ENCODE measurements at places on chromosomes 4 and X. TPM values are rescaled to one million over a fixed set of nuclear protein-coding genes. Genes with fewer than 3 reads are reported as not detected.

The RRH gene
- total RNA-seq, result 0.25 TPM

The IL15 gene
- 4.8 TPM for total RNA-seq

The GAGE12H gene
- total RNA-seq, result not detected

The SLC2A9 gene
- 0.62 TPM for total RNA-seq

The CT55 gene
- total RNA-seq, result not detected

The ZNF732 gene
- total RNA-seq, result 1.4 TPM

The MTNR1A gene
- 0.34 TPM for total RNA-seq

The NPY1R gene
- total RNA-seq, result 1.1 TPM

- H3K4me3 ChIP-seq, result no peak overlapping the region
Observed at GRCh38 chrX:30010471-30010870, 204.9 kb upstream of the MAGEB2 start.

- no peak overlapping the region for H3K4me3 ChIP-seq
- no peak overlapping the region for H3K27ac ChIP-seq
- DNase-seq, result no peak
- no peaks in the 10 kb centered on the region for H3K27me3 ChIP-seq
- H3K36me3 ChIP-seq, result no peaks in the 10 kb centered on the region
- peaks cover 4% of the 10 kb centered on the region for H3K4me1 ChIP-seq
Observed at GRCh38 chr4:136664988-136665387, 867.3 kb downstream of the PCDH18 start.

DNA sequence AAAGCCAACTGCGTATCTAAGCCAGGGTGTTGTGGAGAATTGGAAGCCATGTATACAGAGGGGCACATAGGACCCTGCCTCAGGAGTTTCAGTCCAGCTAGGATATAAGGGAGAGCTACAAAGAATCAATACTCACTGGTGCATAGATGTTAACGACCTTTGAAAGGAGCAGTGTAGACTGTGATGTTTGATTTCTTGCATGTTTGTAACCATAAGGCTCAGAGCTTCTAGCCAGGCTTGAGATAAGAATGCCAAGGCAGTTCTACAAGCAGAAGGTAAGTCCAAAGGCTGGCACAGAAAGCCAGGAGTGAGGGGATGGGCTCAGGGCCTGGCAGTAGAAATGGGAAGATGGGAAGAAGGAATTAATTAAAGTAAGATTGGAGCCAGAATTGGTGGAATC, 75.7 kb downstream of the CC2D2A start:
- H3K4me1 ChIP-seq, result no peaks in the 10 kb centered on the region
- H3K27ac ChIP-seq, result no peak overlapping the region
- H3K36me3 ChIP-seq, result no peaks in the 10 kb centered on the region
- H3K27me3 ChIP-seq, result no peaks in the 10 kb centered on the region
- no peak for DNase-seq

GRCh38 chrX:21166272-21166982, 207.8 kb upstream of the CNKSR2 start:
- DNase-seq, result peak; percentile 41
- peak overlapping the region; percentile 19 for H3K27ac ChIP-seq
- no peaks in the 10 kb centered on the region for H3K27me3 ChIP-seq
- H3K4me1 ChIP-seq, result peaks cover 4% of the 10 kb centered on the region

DNA sequence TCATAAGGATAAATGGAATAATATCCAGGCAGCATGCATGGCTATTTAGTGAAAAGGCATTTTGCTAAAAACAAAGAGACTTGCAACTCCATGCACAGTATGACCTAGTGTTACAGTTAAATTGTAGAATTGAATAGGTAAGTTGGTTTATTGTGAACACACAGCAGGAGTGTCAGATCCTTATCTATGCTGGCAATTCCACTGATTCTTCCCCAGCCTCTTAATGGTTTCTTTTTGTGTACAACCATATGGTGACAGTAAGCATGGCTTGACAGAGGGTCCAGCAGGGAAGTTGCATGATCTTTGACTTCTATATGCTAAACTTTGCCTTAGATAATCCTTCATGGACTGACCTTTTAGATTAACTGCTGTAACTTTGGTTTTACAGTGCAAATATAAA, 936.6 kb upstream of the EPHA5 start:
- H3K27ac ChIP-seq, result no peak overlapping the region
- no peaks in the 10 kb centered on the region for H3K27me3 ChIP-seq
- no peak overlapping the region for H3K4me3 ChIP-seq

DNA sequence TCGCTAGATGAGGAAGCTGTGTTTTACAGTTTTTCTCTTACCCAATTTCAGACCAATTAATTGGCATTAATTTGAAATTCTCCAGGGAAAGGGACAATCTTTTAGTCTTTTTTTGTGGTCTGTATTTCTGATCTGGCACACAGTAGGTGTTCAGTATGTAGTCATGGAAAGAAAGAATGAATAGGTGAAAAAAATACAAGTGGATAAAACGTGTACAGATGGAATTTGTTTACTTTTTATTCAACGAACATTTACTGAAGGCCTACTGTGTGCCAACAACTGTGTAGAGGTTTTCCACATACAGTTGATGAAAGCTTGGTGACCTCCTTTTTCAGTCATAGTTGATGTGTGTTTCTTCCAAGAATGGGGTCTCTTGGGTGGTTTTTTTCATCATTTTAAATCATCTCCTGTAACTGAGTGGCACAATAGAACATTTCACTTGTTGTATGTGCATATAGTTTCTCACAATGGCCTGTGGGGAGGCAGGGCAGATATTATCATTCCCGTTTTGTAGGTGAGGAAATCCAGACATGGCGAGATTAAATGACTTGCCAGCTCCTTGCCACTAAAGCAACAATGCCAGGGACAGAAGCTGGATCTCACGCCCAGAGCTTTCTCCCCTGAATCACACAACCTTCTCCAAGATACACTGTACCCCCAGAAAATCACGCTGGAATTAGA, 102.4 kb downstream of the CEP135 start:
- no peaks in the 10 kb centered on the region for H3K36me3 ChIP-seq
- H3K27me3 ChIP-seq, result no peaks in the 10 kb centered on the region
- H3K4me3 ChIP-seq, result no peak overlapping the region
- no peak overlapping the region for H3K27ac ChIP-seq

GRCh38 chrX:8668813-8669212, 63.1 kb downstream of the ANOS1 start:
- H3K4me3 ChIP-seq, result no peak overlapping the region
- H3K36me3 ChIP-seq, result no peaks in the 10 kb centered on the region
- no peaks in the 10 kb centered on the region for H3K4me1 ChIP-seq
- no peak overlapping the region for H3K27ac ChIP-seq

GRCh38 chrX:109830157-109830703, 97.2 kb upstream of the ACSL4 start:
- peaks cover 14% of the 10 kb centered on the region for H3K4me1 ChIP-seq
- DNase-seq, result no peak
- H3K27me3 ChIP-seq, result peaks cover 3% of the 10 kb centered on the region
- H3K4me3 ChIP-seq, result no peak overlapping the region

DNA sequence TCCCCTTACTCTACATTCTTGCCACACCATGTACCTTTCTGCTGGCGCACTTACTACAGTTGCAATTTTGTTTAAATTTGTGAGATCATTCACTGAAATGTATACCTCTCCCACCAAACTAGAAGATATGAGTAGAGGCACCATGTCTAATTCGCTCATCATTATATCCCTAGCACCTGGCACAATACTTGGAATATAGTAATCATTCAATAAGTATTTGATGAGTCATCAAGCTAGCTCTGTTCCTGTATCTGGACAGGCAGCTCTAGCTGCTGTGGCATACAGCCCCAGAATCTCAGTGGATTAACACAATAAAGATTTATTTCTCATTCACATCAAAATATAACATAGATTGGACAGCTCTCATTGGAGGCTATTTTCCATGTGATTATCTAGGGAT, 245.9 kb downstream of the IDS start:
- no peak overlapping the region for H3K4me3 ChIP-seq
- no peaks in the 10 kb centered on the region for H3K27me3 ChIP-seq
- no peaks in the 10 kb centered on the region for H3K36me3 ChIP-seq

GRCh38 chr4:102326951-102327350, 18.3 kb downstream of the SLC39A8 start:
- no peak overlapping the region for H3K4me3 ChIP-seq
- no peaks in the 10 kb centered on the region for H3K4me1 ChIP-seq
- no peaks in the 10 kb centered on the region for H3K27me3 ChIP-seq

GRCh38 chr4:26384380-26385057, 63.7 kb downstream of the RBPJ start:
- no peak overlapping the region for H3K4me3 ChIP-seq
- H3K4me1 ChIP-seq, result no peaks in the 10 kb centered on the region
- H3K36me3 ChIP-seq, result peaks cover 7% of the 10 kb centered on the region
- DNase-seq, result no peak
- H3K27ac ChIP-seq, result no peak overlapping the region

- H3K27me3 ChIP-seq, result no peaks in the 10 kb centered on the region
- H3K4me3 ChIP-seq, result no peak overlapping the region
- H3K36me3 ChIP-seq, result no peaks in the 10 kb centered on the region
- H3K4me1 ChIP-seq, result no peaks in the 10 kb centered on the region
Observed at GRCh38 chr4:81722290-81722851, 250.7 kb upstream of the RASGEF1B start.

- H3K4me3 ChIP-seq, result no peak overlapping the region
- H3K36me3 ChIP-seq, result no peaks in the 10 kb centered on the region
- no peak for DNase-seq
- no peak overlapping the region for H3K27ac ChIP-seq
Observed at GRCh38 chr4:54368281-54369265, 139.5 kb downstream of the PDGFRA start.

DNA sequence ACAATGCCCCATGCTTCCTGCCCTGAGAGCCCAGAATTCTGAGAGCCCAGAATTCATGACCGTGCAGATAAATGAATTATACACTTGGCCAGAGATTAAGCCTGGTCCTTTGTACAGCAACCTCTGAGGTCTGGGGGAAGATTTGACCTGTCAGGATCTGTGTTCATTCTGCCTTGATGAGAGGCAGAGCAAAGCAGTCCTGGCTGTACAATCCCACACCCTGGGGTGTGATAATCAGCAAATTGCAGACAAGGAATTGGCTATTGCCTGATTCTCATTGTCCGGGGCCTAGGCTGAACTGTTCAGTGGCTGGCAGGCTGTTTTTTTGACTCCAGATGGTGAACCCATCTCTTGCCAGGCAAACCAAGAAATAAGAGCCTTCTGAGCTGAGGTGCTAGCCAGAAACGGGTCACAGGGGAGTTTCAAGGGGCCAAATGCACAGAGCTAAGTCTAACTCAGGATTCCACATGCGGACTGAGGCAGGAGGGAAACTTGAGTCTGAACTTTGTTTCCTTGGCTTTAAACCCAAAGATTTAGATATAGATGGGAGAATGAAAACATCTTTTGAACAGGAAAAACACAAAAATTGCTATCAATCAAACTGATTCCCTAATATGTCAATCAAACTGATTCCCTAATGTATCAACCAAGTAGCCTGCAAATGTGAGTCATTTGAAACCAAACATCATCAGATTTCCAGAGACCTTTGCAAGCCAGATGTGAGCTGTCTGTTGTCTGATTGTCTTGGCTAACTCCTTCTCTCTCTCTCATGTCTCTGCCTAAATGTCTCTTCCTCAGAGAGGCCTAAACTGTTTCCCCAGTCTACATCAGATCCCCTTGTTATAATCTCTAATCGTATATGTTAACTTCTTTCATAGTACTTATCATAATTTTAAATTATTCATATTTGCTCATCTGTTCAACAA, 159.3 kb downstream of the ATG4A start:
- no peak for DNase-seq
- H3K4me3 ChIP-seq, result no peak overlapping the region
- H3K27ac ChIP-seq, result no peak overlapping the region
- no peaks in the 10 kb centered on the region for H3K27me3 ChIP-seq
